ENCODE measurements at places on chromosomes 13 and 19.

DNA sequence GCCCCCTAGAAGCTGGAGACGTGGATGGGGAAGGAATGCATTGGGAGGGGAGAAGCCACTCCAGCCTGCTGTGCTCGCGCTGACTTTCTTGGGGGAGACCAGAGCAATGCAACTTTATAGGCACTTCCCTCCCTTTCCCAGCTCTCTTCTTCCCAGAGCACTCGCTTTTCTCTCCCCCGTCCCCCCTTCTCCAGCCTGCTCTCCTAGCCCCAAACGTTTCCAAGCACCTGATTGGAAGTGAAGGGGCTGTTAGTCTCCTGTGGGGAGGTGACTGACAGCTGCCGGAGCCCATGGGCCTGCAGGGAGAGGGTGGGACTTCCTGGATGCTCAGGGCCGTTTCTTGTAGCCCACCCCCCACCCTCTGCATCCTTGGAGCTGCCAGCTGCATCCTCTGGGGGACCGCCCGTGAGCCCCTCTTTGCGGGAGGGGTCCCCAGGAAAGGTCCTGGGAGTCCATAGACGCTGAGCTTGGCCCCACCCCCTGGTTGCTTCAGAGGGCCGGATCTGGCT, 2.5 kb downstream of the HDGFL2 start:
- DNase-seq = peak; percentile 98

- peak; percentile 12 for DNase-seq
Measured at GRCh38 chr13:110916301-110917142, 1.7 kb upstream of the ANKRD10 start.

- no peak for DNase-seq
Measured at GRCh38 chr19:18815673-18816072, 16.1 kb upstream of the UPF1 start.

- DNase-seq = no peak
Measured at GRCh38 chr19:41944336-41944735, 14.8 kb downstream of the RABAC1 start.

GRCh38 chr13:50805805-50806204, 37.7 kb downstream of the DLEU7 start:
- DNase-seq = no peak

GRCh38 chr13:85665286-85665685, 133.9 kb downstream of the SLITRK6 start:
- DNase-seq = no peak

DNA sequence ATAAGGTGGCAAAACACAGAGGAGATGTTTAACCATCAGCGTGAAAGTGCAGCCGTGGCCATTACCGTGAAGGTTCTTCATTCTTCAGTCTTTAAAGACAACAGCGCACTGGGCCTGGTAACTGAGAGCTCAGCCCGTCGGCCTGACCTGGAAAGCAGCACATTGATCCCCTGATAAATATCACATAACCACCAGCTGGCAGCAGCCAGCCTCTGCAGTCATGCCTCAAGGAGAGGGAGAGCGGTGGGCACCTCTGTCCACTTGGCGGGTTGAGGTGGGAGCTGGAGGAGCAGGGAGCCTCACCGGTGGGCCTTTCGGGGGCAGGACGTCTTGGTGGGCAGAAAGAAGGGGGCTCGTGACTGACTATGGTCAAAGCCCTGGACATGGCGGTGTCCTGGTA, 58.1 kb downstream of the MCF2L start:
- no peak for DNase-seq

DNA sequence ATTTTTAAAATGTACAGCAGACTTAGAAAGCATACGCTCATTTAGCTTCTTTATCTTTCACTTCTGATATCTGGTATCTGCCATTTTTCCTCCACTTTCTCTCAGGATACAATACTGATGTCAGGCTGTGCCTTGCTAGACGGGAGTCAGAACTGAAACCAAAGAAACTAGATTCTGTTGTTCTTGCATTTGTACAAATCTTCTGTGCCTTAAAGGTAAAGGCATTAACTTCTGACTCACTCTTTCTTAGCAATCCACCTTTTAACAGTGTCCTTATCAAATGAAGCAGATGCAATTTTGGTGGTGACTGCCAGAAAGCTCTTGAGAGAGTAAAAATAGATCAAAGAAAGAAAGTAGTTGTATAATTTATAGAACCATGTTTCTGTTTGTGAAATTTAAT, 370.4 kb downstream of the PCDH20 start:
- no peak for DNase-seq

Data from H7 (cell line).